ENCODE measurements at places on chromosomes 4 and X.

GRCh38 chr4:153799694-153800074 is 10.8 kb upstream of the SFRP2 start:
- DNase-seq, result no peak

- DNase-seq, result no peak
These were observed 281.6 kb downstream of the KLHL13 start for GRCh38 chrX:117835034-117835433.

DNA sequence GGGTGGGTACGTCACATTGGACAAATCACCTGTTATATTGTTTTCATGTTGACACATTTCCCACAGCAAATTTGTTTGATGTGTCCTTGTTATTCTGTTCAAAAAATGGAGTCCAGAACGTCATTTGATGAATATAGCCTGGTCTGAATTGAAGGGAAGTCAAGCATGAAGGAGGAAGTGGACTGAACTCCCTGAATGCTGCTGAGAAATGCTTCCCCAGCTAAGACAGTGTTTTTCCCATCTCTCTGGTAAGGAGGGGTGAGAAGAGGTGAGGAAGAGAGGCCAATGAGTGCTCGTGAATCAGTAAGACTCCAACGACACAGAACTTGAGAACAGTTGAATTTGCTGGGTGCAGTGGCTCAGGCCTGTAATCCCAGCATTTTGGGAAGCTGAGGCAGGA is 127.4 kb downstream of the RBM47 start:
- DNase-seq, result no peak

DNA sequence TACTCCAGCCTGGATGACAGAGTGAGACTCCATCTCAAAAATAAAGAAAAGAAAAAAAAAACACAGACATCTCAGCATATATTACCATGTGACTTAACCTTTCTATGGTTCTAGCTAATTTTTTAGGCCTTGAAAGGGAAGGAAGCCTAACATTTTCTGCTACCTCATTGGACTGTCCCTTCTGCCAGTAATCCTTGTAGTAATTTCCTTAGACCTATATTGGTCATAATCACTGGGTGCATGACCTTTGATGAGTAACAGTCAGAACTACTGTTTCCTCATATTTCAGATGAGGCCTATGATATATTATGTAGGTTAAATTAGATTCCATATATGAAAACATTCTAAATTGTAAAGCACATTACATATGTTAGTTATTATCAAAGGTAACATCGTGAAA is 9.6 kb downstream of the XIAP start:
- no peak for DNase-seq

DNA sequence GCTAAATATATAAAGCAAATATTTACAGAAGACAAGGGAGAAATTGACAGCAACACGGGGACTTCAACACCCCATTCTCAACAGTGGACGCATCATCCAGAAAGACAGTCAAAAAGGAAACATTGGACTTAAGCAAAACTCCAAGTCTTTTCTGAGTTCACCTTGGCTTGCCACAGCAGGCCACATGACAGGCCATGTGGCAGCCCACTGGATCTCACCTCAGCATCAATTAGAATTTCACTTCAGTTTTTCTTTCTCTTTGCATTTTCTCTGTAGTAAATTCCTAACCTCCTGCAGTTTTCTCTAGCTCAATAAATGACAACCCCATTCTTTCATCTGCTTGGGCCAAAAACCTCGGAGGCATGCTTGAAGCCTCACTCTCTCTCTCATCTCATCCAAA is 12.4 kb downstream of the SMIM9 start:
- no peak for DNase-seq

GRCh38 chr4:169315530-169316343 is 45.0 kb upstream of the SH3RF1 start:
- DNase-seq, result no peak

DNA sequence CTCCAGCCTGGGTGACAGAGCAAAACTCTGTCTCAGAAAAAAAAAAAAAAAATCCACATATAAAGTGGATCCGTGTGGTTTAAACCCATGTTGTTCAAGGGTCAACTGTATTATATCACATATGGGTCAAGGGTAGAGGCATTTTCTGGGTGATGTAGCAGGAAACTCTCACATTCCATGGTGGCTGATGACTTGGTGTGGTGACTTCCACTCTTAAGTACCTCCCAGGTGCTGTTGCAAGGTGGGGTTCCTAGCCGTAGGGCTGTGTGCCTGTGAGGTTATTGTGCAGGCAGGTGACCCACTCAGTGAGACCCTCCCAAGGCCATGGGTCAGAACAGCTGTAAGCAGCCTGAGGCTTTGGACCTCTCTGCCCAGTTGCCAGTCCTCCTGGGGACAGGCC is 17.0 kb downstream of the ELF4 start:
- no peak for DNase-seq

DNA sequence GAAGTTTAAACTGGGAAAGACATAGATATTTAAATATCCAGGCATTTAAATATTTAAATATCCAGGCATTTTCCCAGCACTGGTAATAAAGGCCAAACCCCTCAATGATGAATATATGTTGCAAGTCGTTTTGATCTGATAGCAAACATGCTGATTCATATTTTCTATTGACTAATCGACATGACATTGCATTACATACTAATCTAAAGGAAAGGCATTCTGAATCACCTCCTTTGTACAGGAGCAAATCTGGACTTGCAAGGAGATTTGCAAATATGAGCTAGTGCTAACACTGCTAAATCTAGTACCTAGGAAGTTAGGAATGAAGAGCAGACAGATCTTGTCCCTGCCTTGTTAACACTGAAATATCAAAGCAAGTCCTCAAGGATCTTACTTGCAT is 207.3 kb downstream of the SLC7A11 start:
- no peak for DNase-seq

- no peak for DNase-seq
These were observed 270.8 kb downstream of the MAPK10 start for GRCh38 chr4:86089053-86089452.

GRCh38 chr4:184448821-184449220 is 25.5 kb downstream of the IRF2 start:
- DNase-seq, result peak; percentile 54

DNA sequence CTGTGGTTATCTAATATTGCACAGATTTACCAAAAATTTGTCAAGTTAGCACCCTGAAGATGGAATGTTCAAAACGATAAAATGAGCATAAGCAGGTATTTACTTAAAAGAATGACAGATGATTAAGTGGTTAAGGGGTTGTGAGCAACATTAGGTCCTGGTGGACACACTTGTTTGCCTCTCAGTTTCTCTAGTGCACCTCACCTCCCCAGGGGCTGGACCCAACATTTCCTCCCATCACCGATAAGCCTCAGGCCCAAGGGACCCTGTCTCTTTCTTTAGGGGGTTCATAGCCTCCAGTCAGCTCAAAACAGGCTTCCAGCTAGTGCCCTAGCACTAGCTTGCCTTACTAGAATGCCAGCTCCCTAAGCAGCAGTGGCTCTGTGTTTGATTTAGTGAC is 88.0 kb downstream of the ATP11C start:
- no peak for DNase-seq

- no peak for DNase-seq
These were observed 282.5 kb upstream of the PITX2 start for GRCh38 chr4:110905367-110905766.

DNA sequence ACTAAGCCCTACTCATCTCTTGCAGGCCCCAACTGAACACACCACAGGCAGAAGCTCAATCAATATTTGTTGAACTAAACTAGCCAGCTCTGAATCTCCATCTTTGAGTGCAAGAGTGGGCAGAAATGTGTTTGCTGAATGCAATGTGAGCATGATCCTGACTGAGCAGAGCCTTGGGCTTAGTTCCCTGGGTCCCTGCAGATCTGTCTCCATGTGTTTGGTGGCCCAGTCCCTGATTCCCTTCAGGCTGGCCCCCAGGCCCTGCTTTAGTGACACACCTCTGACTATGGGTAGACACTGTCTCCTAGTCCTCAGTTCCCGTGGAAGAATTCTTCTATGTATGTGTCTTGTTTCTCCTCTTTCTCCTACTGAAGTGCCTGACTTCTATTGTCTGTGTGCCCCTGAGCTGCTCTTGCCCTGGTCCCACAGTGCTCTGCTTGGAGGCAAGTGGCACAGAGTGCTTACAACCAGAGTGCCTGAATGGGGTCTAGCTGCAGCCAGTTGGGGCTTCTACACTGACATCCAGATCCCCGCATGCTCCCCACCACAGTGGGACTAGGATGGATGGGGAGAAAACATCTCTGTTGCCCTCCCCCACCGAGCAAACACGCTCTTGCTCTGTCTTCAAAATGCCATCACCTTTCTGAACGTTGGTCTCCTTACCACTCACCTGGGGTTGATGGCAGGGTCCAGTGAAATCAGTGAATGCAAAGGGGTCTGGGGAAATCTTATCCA is 9.3 kb downstream of the PJA1 start:
- DNase-seq, result no peak

DNA sequence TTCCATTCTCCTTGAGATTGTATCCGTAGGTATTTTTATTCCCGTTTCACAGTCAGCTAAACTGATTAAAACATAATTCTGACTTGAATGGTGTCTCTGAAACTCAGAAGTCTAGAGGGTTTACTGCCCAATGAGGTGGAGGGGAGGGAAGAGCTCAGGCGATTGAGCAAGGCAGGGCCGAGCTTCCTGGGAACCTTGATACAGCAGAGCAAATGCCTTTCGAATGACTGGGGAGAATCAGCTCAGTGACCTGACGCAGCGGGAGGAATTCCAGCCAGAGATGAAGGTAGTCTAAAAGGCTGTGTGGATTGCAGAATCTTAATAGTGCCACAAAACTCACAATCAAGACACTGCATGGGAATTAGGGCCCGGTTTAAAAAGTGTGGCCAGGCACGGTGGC is 233.6 kb downstream of the EVC2 start:
- DNase-seq, result no peak

GRCh38 chr4:38560768-38561558 is 103.0 kb upstream of the KLF3 start:
- DNase-seq, result peak; percentile 13

DNA sequence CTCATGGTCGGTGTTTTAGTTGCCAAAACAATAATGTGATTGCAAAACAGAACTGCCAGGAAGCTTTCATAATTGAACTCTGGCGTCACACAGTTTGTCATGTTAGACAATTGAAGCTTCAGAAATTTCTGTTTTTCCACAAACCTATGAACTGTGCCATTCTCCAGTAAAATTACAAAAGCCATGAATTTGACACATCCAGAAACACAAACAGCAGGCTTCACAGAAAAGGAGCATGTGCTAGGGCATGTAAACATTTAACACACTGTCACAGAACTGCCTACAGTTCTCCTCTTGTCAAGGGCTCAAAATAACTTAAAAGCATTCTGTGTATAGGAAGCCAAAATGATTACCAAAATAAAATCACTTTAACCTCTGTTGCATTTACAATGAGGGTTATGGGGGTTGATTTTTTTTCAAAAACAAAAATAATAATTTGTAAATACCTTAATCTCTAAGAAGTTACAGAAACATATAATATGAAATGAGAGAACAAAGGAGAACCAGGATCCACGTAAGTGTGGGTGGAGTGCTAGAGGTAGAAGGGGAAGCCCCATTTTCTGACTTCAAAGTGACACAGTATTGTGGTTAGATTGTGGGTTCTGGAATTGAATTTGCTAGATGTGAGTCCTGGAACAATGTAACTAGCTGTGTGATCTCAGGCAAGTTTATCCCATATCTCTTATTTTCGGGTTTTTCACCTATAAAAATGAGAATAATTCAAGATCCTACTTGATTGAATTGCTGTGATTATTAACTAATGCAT is 295.0 kb downstream of the CENPC start:
- no peak for DNase-seq

- no peak for DNase-seq
These were observed 843 bp downstream of the RPL34 start for GRCh38 chr4:108620933-108621905.

GRCh38 chrX:54415534-54416350 is 24.5 kb upstream of the TSR2 start:
- DNase-seq, result no peak

- no peak for DNase-seq
These were observed 26.7 kb downstream of the TMEM192 start for GRCh38 chr4:165085946-165086345.

DNA sequence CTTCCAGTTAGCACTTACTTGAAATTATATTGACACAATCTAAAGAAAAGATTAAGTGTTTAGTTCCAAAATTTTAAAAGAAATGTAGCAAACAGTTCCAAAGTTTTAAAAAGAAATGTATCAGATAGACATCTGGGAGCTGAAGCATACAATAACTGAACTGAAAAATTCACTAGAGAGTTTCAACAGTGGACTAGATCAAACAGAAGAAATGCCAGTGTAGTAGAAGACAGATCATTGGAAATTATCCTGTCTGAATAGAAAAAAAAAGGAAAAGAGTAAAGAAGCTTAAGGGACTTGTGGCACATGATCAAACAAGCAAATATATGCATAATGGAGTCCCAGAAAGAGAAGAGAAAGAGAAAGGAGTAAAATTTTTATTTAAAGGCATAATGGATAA is 261.4 kb downstream of the LAS1L start:
- no peak for DNase-seq

DNA sequence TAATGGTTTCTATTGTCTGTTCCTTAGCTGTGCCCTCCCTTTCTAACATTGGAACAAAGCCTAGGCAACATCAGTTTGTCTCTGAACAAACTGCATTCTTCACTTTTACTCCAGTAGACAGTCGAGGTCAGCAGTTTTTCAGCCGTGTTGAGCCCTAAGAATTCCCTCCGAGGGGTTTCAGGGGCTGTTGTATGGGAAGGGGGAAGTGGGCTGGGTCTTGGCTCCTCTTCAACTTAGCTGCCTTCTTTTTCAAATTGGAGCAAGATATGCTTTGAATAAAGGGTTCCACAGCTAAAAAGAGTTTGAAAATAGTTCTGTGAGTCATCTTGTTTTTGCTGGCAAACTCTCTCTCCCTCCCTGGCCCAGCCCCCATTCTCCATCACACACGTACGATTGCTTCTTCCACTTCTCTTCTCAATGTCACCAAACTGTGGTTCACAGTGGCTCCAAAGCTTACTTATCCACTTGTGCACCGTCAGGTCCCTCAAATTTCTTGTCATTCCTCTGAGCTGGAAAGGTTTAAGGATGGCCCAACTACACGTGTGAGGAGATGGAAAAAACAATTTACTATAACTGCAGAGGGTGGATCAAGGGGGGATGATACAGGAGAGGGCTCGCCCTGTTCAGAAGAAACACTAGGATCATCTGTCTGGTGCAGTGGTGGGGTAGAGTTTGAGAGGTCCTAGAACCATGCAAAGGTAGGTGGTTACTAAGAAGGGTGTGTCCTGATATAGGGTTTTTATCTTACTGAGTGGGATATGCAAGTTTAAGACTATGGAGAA is 9.2 kb upstream of the MAML3 start:
- no peak for DNase-seq

GRCh38 chr4:76458297-76458696 is 23.3 kb downstream of the SHROOM3 start:
- no peak for DNase-seq

GRCh38 chr4:133598779-133599178 is 449.7 kb downstream of the PCDH10 start:
- no peak for DNase-seq
